ENCODE measurements at places on chromosomes 12 and 14. TPM values are rescaled to one million over a fixed set of nuclear protein-coding genes. Genes with fewer than 3 reads are reported as not detected.

The ANGEL1 gene
- 7.0 TPM for total RNA-seq

The MANSC4 gene
- not detected for total RNA-seq

The NGB gene
- total RNA-seq = not detected

The CLEC6A gene
- not detected for total RNA-seq

The SLC15A5 gene
- total RNA-seq = not detected
